ENCODE measurements at places on chromosomes 7 and 10. TPM values are rescaled to one million over a fixed set of nuclear protein-coding genes. Genes with fewer than 3 reads are reported as not detected.
A peak's percentile ranks its signal among the peaks of the same experiment; 100 is the strongest.

The SLC18A3 gene
- not detected for total RNA-seq

The GALNT17 gene
- 12.6 TPM for total RNA-seq

The MRC1 gene
- total RNA-seq: 5.3 TPM

The KLF14 gene
- total RNA-seq: 0.78 TPM

The KNDC1 gene
- 0.13 TPM for total RNA-seq

GRCh38 chr7:123120286-123120685 is 79.5 kb downstream of the SLC13A1 start:
- H3K4me3 ChIP-seq: no peak overlapping the region
- no peaks in the 10 kb centered on the region for H3K27me3 ChIP-seq
- H3K36me3 ChIP-seq: no peaks in the 10 kb centered on the region
- no peak for DNase-seq
- H3K4me1 ChIP-seq: no peaks in the 10 kb centered on the region
- H3K27ac ChIP-seq: no peak overlapping the region

- no peak overlapping the region for H3K27ac ChIP-seq
- no peaks in the 10 kb centered on the region for H3K36me3 ChIP-seq
- H3K4me1 ChIP-seq: no peaks in the 10 kb centered on the region
- no peak for DNase-seq
- peaks cover 10% of the 10 kb centered on the region for H3K27me3 ChIP-seq
Observed at GRCh38 chr10:43353495-43354329, 17.7 kb upstream of the FXYD4 start.

DNA sequence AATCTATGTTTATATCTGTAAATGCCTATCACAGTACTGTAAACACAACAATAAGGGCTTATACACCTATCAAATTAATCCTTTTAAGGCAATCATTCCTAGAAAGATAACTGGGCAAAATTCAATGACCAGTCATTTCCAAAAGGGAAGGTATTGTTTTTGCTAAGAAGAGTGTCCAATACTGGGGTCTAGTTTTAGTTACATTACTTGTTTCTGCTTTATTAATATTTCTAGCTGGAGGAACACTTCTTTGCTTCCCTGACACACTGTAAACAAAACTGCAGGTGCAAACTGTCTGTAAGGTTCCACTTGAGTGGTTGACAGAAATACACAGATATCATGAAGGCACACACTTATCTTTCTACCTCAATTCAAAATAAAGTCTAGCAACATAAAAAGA is 84.2 kb upstream of the FAM133B start:
- H3K36me3 ChIP-seq: no peaks in the 10 kb centered on the region
- no peaks in the 10 kb centered on the region for H3K4me1 ChIP-seq
- no peaks in the 10 kb centered on the region for H3K27me3 ChIP-seq
- no peak overlapping the region for H3K4me3 ChIP-seq

- H3K27ac ChIP-seq: no peak overlapping the region
- H3K4me1 ChIP-seq: no peaks in the 10 kb centered on the region
- no peak for DNase-seq
- H3K4me3 ChIP-seq: no peak overlapping the region
Observed at GRCh38 chr10:29926693-29927048, 132.7 kb downstream of the JCAD start.

DNA sequence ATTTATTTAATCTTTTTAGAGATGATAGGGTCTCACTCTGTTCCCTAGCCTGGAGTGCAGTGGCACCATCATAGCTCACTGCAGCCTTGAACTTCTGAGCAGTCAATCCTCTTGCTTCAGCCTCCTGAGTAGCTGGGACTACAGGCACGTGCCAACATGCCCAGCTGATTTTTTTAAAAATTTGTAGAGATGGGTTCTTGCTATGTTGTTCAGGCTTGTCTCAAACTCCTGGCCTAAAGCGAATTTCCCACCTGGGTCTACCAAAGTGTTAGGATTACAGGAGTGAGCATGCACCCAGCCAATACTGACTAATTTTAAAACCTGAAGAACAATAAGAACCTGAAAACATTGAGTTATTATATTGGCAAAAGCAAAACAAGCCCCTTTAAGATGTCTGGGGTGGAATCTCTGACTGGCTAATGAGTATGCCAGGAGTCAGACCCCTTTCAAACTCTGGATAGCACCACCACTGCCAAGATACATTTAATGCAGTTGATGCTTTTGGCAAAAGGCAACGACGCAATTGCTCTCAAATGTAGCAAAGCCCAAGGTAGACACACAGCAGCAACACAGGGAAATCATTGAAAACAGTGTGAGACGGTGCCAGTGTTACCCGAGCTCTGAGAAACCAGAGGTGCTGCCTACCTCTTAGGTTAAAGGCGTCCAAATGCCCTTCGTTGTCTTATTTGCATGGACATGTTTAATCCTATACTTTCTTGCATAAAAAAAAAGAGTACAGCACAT is 40.7 kb upstream of the TOMM7 start:
- DNase-seq: no peak
- H3K27ac ChIP-seq: no peak overlapping the region
- no peaks in the 10 kb centered on the region for H3K27me3 ChIP-seq
- H3K36me3 ChIP-seq: no peaks in the 10 kb centered on the region
- no peak overlapping the region for H3K4me3 ChIP-seq

DNA sequence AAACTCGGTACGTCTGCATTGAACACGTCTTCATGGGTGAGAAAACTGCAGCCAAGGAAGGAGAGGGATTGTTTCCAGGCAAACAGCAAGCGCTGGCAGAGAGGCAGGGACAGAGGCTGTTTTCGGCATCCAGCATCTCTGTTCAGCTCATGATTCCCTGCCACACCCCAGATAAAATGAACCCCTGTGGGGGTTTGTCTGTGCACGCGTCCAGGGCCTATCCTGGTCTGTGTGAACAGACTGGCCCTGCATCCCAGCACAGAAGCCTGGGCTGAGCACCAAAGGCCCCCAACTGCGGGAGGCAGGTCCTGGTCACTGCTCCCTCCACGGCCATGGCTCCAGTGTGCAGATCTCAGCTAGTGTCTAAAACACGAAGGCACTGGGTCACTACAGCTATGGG is 83.3 kb upstream of the FAM20C start:
- H3K4me3 ChIP-seq: no peak overlapping the region
- H3K27me3 ChIP-seq: no peaks in the 10 kb centered on the region
- no peak overlapping the region for H3K27ac ChIP-seq

DNA sequence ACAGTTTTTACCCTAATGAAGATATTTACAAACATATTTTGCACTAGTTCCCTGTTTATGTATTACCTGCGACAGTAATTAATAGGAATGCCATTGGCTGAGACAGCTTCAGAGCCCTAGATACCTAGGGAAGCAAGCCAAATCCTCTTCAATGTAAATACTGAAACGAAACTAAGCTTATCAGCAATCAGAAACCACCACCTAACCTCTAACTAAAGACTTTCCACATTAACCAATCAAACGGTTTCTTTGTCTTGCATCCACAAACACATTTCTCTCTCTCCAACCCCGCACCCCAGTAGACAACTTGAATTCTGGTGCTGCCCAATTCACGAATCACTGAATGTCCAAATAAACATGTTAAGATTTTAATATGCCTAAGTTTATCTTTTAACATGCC is 474.4 kb upstream of the C7orf33 start:
- no peak overlapping the region for H3K4me3 ChIP-seq
- no peaks in the 10 kb centered on the region for H3K27me3 ChIP-seq
- H3K36me3 ChIP-seq: no peaks in the 10 kb centered on the region
- H3K27ac ChIP-seq: no peak overlapping the region
- no peak for DNase-seq

- no peaks in the 10 kb centered on the region for H3K27me3 ChIP-seq
- no peaks in the 10 kb centered on the region for H3K36me3 ChIP-seq
- no peak overlapping the region for H3K4me3 ChIP-seq
- no peaks in the 10 kb centered on the region for H3K4me1 ChIP-seq
Observed at GRCh38 chr10:124262971-124263370, 155.8 kb downstream of the OAT start.

DNA sequence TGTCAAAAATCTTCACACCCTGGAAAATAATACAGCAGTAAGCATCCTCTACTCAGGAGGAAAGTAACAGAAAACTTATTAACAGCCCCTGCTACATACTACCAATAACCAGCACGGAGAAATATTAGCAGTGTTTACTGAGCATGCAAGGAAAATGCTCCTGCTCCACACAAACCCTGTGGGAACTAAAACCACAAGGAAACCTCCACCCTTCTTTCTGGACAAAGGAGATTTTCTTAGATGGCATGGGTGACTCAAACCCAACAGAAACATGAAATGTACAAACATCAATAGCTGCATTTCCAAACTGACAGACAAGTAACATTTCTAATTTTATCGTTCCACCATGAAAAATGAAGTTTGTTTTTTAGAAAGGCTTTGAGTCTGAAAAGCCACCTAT is 113.4 kb downstream of the VPS41 start:
- no peaks in the 10 kb centered on the region for H3K4me1 ChIP-seq
- H3K36me3 ChIP-seq: no peaks in the 10 kb centered on the region
- no peaks in the 10 kb centered on the region for H3K27me3 ChIP-seq
- DNase-seq: no peak
- H3K4me3 ChIP-seq: no peak overlapping the region

DNA sequence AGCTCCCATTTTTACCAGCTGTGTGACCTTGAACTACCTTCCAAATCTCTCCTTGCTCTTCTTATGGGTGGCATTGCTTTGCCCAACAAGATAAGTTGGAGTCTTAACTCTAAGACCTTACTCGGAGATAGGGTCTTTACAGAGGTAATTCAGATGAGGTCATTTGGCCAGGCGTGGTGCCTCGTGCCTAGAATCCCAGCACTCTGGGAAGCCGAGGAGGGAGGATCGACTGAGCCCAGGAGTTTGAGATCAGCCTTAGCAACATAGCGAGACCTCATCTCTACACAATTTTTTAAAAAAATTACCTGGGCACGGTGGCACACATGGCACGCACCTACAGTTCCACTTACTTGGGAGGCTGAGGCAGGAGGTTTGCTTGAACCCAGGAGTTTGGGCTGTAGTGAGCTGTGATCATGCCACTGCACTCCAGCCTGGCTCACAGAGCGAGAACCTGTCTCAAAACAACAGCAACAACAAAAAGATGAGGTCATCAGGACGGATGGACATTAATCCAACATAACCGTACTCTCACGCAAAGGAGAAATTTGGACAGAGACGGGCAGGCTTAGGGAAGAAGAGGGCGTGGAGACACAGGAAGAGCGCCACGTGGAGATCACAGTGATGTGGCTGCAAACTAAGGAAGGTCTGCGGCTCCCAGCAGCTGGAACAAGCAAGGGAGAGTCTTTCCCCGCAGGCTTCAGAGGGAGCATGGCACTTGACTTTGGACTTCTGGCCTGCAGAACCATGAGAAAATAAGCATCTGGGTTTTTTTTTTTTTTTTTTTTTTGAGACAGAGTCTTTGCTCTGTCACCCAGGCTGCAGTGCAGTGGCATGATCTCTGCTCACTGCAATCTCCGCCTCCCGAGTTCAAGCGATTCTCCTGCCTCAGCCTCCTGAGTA is 122.3 kb upstream of the CARD11 start:
- DNase-seq: no peak
- no peaks in the 10 kb centered on the region for H3K4me1 ChIP-seq
- no peaks in the 10 kb centered on the region for H3K36me3 ChIP-seq
- H3K27ac ChIP-seq: no peak overlapping the region
- H3K4me3 ChIP-seq: no peak overlapping the region

DNA sequence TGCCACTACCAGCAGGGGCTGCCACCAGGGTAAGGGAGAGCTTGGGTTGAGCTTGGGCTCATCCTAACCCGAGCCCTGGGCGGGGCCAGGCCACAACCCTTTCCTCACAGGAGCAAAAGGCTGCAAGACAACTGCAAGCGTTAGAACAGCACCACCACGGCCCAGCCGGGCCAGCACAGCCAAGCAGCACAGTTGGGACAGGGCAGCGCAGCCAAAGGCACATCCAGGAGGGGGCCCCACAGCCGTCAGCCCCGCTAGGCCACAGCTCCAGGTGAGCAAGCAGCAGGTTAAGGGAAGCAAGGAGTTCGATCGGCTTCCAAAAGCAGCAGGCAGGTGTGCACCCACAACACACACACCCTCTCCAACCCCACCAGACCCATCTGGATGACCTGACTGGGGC is 7.0 kb upstream of the NDST2 start:
- no peak overlapping the region for H3K4me3 ChIP-seq
- no peak for DNase-seq
- H3K4me1 ChIP-seq: peaks cover 11% of the 10 kb centered on the region
- H3K27me3 ChIP-seq: no peaks in the 10 kb centered on the region

DNA sequence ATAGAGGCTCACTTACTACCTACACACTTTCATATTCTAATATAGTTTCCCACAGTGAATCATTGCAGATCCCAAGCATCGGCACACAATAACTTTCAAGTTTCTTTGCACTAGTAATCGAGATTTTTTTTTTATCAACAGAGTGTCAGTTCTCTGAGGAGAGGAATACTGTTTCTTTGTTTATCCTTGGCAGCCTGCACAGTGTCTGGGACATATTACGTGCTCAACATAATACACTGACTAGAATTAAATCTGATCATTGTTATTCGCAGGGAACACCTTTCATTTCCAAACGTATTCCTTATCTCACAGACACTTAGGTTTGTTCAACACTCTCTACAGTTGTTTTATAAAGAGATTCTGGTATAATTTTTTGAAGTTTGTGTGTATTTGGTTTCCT is 95.3 kb downstream of the CACNA2D1 start:
- peak overlapping the region; percentile 17 for H3K27ac ChIP-seq
- H3K4me3 ChIP-seq: no peak overlapping the region
- no peaks in the 10 kb centered on the region for H3K36me3 ChIP-seq
- DNase-seq: no peak

DNA sequence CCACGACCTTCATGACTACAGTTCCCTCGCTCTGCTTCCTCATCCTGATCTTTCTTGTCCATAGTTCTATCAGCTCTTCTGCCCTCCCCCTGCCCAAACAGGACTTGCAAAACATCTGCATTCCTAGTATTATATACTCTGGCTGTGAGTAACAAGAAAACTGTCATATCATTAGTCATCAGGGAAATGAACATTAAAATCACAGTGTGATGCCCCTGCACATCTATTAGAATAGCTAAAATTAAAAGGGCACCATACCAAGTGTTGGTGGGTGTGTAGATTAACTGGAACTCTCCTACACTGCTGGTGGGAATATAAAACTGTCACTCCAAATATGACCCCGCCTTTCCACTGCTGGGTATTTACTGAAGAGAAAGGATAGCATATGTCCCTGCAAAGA is 141.8 kb downstream of the C7orf25 start:
- H3K4me3 ChIP-seq: no peak overlapping the region
- no peaks in the 10 kb centered on the region for H3K4me1 ChIP-seq
- DNase-seq: no peak
- no peaks in the 10 kb centered on the region for H3K27me3 ChIP-seq

- H3K36me3 ChIP-seq: no peaks in the 10 kb centered on the region
- H3K27me3 ChIP-seq: no peaks in the 10 kb centered on the region
- H3K4me3 ChIP-seq: no peak overlapping the region
- no peak overlapping the region for H3K27ac ChIP-seq
Observed at GRCh38 chr10:18554479-18554878, 96.9 kb downstream of the NSUN6 start.

DNA sequence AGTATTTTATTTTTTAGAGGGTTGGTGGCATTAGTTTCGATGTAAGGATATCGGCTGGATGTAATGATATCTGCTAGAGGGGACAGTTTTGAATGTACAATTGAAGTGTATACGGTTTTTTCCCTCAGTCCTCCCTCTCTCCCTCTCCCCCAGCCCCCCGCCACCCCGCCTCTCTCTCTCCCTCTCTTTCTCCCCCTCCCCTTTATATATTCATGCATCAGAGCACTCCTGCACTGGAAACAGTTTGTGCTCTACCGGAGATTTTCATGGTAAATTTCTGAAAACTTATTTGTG is 1.6 kb downstream of the GLCCI1 start:
- no peaks in the 10 kb centered on the region for H3K27me3 ChIP-seq
- H3K4me3 ChIP-seq: peak overlapping the region; percentile 82
- H3K4me1 ChIP-seq: peaks cover 22% of the 10 kb centered on the region
- H3K27ac ChIP-seq: peak overlapping the region; percentile 92
- no peaks in the 10 kb centered on the region for H3K36me3 ChIP-seq
- DNase-seq: no peak

- no peaks in the 10 kb centered on the region for H3K36me3 ChIP-seq
- no peaks in the 10 kb centered on the region for H3K27me3 ChIP-seq
- no peak for DNase-seq
Observed at GRCh38 chr10:78600740-78601139, 468.0 kb upstream of the ZMIZ1 start.

All from gastrocnemius medialis (tissue), 4 donors.